MCF 10A (cell line): ENCODE measurements at places on chromosomes 6 and 20. TPM values are rescaled to one million over a fixed set of nuclear protein-coding genes. Genes with fewer than 3 reads are reported as not detected.

DNA sequence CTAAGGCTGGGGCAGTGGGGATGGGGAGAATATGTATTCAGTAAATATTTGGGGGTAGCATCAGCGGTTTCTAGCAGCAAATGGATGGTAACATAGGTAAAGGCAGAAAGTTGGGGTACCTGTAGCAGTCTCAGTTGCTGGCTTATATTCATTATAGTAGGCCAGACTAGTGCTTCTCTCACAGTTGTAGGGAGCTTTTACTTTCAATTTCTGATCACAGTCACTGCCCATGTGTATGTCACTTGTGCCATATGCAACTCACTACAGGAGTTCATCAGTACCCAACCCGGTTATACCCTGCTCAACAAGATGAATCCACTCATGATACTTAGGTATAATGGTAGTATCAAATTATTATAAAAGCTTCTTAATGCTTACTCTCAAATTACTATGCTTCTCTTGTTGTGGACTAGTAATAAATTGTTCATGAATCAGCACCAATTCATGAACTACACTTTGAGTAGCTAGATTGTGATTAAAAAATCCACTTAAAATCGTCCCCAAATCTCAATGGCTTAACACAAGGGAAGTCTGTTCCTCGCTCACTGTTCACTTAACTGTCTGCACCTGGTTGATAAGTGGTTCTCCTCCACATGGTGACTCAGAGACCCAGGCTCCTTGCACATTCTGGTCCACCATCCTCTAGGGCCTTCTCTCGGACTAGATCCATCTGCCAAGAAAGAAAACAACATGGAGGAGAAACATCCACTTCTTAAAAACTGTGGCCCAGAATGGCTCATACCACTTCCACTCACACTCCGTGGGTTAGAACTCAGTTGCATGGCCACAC, 31.3 kb upstream of the MYLIP start:
- DNase-seq, result no peak

Gene TSPO2
- not detected in 2 replicates for total RNA-seq

Gene TRAPPC3L
- not detected in 2 replicates for total RNA-seq

Gene SLC32A1
- total RNA-seq, result not detected in 2 replicates

Gene PARD6B
- 5.3 and 5.8 TPM in 2 replicates for total RNA-seq

DNA sequence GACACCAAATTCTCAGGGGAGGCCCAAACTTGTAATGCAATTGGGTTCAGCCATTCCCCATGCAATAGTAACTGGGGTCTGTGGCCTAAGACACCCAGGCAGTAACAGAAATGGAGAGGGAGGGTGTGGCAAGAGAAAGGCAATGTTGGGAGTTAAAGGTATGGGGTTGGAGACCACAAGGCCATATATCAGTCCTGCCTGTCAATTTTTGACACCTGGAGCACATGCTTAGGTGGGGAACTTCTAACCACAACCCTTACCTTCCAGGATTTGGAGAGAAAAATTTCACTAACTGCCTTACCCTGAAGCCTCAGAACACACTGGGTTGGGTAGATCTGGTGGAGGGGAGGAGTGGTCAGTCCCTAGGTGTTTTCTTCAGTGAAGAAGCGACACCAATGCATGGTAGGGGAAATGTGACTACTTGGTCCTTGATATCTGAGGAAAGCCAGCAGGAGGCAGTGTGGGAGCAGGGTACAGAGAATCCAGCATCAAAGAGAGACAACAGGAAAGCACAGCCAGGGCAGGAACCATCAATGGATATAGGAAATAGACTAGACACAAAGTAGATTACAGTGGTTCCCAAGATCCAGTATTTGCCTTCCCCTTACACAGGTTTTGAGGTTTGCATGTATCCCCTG, 6.8 kb upstream of the USP49 start:
- DNase-seq, result peak; percentile 45

Gene FRMD1
- not detected in 2 replicates for total RNA-seq

- DNase-seq, result peak; percentile 33
These were observed 628.8 kb upstream of the MAN1A1 start for GRCh38 chr6:119978274-119978889.

DNA sequence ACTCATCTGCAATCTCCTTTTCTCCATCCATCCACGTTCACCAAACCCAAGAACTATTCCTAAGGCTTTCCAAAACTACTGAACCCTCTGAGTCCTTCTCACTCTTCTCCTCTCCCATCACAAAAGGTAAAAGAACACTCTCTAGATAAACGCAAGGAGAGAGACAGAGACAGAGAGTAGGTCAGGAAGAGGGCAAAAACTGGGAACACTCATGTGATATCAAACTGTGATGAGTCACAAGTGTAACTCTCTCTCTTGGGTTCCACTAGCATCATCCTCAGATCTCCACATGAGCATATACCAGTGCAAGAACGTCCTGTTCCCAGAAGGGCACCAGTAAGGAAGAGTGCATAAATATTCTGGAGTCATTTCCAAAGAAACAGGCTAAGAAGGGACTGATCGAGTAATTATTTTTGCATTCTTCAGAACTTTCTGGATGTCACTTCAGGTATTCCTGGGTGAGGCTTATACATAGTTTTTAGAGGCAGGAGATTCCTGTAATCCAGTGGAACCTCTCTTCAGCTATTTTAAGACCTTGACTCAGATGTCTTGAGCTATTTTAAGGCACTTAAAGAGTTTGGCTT, 47.3 kb upstream of the STXBP5 start:
- DNase-seq, result peak; percentile 54

GRCh38 chr6:106439459-106439858, 78.9 kb downstream of the CRYBG1 start:
- peak; percentile 45 for DNase-seq
